Inflammatory macrophage treated with lipopolysaccharide for 1 hour (primary cell): ENCODE measurements at places on chromosomes 2 and 18.

DNA sequence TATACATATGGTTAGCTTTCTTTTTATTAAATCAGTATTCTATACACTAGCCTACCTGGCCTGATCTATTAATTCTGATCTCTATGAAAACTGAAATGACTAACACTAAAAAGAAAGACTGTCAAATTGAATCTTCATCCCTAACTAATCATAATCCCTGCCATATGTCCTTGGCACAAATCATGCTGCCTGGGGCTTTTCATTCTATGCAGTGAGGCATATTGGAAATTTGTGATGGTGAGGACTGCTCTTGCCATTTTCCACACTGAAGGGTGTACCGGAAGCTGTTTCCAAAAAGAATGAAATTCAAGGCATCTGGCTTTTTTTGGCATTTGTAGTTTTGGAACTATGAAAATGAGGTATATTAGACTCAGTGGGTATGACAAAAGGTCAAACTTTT is 39.7 kb downstream of the RAPGEF4 start:
- DNase-seq: no peak

DNA sequence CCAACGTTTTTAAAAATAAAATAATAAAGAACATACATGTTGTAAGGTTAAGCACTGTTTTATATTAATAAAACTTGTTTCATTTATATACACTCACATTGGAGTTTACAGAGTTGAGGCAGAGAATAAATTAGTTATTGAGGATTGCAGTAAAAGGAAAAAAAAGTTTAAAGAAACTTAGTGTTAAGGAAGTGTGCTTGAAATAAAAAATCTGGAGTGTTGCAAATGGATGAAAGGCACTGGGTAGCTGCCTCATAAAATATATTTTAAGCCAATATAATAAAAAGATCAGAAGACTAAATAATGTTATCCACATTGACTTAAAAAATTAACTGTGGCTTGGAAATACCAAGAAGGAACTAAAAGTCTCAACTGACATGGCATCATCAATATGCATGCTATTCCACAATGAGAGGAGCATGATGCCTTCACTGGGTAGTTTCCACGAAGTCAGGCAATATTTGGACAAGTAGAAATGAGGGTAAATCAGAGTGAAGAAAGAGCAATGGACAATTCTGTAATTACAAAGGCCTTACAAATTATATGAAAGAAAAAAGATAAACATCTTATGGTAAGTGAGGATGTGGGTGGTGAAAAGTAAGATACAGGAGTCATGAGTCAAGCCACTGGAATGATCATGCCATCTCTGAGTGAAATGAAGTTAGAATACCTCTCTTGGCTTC is 2.5 kb downstream of the GALNT3 start:
- DNase-seq: peak; percentile 74

DNA sequence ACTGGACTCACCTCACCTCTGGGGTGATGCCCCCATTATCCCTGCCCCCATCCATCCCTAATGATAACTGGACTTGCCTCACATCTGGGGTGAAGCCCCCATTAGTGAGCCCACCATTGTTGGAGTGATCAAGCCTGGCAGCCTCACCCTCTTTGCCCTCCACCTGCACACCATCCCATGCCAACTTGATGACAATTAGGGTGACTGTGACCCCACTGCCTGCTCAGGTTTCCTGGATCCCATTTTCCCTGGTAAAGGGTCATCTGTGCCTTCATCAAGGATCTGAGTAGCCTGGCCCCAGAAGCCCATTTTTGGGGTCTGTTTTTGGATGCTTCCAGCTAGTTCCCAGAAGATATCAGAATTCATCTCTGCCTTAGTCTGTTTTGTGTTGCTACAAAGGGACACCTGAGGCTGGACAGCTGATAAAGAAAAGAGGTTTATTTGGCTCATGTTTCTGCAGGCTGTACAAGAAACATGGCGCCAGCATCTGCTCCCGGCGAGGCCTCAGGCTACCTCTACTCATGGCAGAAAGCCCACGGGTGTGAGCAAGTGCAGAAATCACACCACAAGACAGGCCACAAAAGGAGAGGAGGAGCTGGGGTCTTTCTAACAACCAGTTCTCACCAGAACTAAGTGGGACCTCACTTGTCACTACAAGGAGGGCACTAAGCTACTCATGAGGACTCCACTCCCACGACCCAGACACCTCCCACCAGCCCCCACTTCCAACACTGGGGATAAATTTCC is 196.4 kb upstream of the TWIST2 start:
- no peak for DNase-seq

DNA sequence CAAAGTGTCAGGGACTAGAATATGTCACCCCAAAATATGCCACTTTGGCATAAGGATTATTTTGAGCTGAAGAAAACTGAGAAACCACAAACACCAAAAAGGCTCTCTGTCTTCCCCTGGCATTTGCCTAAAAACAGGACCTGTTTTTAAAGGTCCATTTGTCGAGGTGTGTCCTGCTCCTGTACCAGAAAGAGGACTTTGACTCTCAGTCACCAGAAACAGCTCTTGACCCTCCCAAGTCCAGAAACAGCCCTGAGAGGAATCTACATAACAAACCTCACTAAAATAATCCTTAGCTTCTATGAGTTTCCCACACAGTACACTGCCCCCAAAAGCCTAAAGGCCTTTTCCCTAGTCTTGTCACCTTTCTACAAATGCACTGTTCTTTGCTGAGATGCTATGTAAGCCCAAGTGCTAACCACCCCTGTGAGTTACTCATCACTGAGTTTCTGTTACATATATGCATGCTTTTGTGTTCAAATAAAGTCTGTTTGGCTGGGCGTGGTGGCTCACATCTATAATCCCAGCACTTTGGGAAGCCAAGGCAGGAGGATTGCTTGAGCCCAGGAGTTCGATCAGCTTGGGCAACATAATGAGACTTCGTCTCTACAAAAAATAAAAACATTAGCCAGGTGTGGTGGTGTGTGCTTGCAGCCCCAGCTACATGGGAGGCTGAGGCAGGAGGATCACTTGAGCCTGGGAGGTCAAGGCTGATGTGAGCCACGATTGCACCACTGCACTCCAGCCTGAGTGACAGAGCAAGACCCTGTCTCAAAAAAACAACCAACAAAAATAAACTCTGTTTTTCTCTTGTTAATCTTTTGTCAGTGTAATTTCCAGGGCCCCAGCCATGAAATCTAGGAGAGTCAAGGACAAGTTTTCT is 55.2 kb downstream of the RPL31 start:
- DNase-seq: no peak

DNA sequence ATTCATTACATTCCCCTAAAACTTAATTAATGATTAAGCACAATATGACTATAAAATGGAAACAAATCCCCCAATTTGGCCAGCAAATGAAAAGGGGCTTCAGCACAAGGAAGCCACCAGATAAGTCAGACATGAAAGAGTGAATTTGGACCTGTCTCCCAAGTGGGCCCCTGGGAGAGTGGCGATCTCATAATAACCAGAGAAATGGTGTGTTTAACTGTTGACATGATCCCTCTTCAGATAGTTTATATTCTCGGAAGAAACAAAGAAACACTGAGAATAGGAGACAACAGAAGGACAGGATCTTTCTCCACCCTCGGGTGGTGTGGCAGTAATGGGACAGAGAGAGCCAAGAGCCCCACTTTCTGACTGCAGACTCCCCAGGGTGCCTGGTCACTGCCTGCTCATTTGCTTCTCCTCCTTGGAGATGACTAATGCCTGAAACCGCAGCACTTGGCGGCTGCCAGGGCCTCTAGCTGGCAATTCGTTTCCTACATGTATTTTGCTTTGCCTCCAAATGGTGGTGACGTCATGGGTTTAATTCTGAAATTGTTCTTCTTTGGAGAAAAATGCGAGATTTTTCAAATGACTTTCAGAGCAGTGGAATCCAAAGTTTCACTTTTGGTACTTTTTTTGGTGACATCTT is 46.4 kb upstream of the SPP2 start:
- DNase-seq: no peak

DNA sequence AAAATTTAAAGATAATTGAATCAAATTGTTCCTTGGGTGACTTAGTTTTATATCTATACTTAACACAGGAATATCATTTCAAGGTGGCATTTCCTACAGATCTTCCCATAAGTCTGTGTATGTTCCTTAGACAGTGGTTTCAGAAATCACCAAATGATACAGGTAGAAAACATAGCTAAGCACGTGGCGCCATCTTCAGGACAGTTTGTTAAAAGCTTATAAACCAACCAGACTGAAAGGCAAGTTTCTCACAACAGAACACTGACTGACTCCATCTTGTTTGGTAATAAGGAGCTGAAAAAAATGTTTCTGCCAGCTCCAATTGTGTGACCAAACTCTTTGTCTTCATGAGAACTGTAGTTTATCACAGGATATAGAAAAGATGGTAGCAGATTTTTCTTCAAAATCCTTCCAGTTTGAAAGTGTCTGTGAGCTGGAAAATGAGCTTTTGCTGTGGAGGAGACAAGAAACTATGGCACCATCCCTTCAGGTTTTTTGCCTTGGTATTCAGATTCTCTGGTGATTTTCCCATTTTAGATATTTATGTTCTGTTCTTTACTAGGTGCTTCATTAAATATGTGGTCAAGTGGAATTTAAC is 34.8 kb upstream of the NEUROD1 start:
- peak; percentile 65 for DNase-seq

GRCh38 chr2:22253171-22253570 is 1129.4 kb downstream of the TDRD15 start:
- DNase-seq: no peak

DNA sequence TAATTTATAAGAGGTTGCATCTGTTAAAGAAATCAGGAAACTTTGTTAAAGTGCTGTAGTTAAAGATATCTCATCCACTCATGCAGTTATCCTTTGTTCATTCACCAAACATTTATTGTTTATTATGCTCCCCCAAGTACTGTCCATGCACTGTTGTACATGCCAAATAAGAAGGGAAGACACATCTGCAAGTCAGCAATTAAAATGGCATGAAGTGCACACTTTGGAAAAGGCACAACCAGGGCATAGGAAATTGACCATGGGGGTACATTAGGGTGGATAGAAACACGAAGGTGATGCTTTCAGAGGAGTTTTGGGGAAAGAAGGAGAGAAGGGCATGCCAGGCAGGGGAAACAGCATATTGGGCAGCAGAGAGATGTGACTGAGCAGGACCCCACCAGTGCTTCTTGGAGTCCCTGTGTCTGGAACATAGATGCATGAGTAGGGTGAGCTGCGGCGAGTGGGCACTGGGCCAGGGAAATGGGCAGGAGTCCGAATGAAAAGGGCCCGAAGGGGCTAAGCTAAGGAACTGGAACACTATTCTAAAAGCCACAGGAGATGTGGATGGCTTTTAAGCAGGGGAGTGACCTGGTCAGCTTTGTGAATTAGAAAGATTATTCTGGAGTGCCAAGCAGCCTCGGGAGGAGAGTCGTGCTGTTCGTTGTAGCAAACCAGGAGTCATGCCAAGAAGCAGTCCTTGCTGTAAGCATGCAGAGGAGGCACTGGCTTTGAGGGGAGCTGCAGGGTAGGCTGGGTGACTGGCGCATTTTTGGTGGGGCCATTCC is 316.3 kb downstream of the AGPS start:
- DNase-seq: no peak

DNA sequence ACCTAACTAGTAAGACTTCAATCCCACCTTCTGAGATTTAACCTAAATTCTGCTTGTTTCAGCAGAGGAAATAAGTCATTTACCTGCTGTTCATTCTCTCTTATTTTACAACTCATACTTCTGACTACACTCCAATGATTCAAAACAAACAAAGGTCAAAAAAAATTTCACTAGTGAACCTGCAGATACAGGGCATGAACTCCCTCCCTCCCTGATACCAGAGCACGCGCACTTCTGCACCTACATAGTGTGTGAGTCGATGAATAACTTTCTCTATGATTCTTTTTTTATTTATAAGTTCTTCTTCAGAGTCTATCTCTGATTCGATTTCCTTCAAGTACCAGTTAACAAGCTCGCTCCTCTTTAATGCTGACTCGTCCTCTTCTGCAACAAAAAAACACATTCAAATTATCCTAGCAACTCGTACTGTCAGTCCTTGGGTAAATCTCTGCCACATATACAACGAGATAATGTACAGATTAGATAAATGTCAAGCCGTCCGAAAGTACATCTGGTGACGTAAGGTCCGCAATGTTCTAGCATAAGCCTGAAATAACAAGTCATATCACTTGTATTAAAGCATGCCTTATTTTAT is 7.4 kb upstream of the LCT start:
- no peak for DNase-seq

GRCh38 chr2:100964681-100965169 is 37.4 kb upstream of the RPL31 start:
- DNase-seq: no peak
